ENCODE measurements at places on chromosomes 3 and 15.

GRCh38 chr3:4601892-4602291 lies 108.7 kb downstream of the ITPR1 start:
- DNase-seq = no peak

DNA sequence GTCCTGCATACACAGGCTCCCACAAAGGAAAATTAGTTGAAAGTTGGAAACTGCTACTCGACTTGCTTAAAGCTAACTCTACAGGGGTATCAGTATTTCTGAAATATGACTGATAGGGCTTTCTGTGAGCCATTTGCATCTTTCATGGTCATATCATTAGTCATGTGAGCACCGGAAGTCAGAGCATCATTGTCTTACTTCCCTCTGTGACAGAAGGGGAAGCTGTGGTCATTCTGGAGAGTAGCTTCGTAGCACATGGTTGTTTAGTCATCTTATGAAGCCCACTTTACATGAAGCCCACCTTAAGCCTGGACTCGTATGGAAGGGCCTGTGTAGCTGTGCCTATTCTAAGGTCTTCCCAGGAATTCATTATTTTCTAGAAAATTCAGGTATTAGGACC lies 69.0 kb downstream of the COL6A5 start:
- DNase-seq = no peak

- DNase-seq = no peak
These were observed 333.0 kb upstream of the SEMA6D start for GRCh38 chr15:47384341-47384740.

GRCh38 chr3:58383904-58384303 lies 49.7 kb downstream of the PDHB start:
- DNase-seq = no peak

DNA sequence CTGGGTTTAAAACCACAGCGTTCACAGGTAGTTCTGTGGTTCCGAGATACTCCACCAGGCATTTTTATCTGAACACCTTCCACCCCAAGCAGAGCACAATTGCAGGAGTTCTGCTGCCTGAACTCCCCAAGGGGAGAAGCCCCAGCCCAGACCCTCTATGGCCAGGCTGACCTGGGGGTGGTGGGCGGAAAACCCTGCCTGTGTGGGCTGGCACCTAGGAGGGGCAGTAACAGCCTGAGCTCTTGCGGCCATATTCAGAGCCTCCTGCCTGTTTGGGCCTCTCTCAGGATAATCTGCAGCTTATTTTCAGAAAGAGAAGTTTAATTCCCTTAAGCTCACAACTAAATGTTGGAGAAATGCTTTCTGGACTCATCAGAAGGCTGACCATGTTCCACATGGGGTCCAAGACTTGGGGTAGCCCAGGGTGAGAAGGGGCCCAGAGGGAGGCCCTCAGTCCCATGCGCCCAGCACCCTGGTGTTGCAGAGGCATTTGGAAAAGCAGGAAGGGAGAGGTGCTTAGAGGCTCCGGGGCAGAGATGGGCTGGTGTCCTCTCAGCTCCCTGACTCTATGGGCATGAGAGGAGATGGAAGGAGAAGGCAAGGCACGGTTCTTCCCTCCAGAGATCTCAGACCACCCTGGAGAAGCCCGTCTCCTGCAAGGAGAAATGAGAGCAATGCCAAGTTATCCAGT lies 195.6 kb upstream of the TPM1 start:
- DNase-seq = no peak

GRCh38 chr3:71718072-71718471 lies 7.1 kb downstream of the EIF4E3 start:
- DNase-seq = no peak

- no peak for DNase-seq
These were observed 1.0 kb downstream of the IGSF11 start for GRCh38 chr3:119033393-119034255.

DNA sequence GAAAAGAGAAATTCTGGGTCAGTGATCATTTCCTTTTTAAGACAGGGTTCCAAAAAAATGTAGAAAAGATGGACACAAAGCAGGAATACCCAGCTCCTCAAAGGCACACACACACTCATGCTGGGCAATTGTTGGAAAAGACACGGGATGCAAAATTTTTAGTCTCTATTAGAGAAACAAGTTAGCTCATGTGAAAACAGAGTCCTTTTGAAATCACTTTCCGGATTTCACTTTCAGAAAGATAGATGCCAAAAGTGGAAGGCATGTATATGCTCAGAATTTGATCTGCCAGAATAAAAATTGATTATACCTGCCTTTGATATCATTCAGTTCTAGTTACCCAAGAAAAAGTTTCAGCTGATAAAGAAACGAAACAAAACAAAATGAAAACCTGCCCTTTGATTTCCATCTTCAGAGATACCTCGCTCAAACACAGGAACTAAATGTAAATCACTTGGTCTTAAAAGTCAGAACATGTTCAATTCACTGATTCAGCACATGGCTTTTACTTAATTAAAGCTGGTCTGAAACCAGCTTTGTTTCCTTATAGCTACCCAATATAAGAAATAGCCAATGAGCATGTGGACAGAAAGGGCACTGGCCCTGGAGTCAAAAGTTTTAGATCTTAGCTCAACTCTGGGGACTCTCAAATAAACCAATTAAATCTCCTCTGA lies 52.8 kb downstream of the PLD1 start:
- no peak for DNase-seq

DNA sequence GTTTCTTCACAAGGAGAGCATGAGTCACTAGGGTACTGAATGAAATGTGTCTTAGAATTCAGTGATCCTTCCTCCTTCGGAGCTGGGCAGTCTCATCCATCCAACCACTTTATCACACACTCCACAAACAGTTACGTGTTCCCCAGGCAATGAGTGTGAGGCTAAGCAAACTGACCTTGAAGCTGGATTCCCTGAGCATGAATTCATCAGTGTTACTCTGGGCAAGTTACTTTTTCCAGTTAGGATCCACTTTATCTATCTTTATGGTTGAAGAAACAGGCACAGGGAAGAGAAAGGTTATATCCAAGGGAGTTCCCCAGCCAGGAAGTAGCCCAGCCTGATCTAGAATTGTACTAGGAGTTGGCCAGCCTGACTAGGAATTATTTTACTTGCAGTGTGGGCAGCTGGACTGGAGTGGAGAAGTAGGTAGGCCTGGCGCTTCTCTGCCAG lies 17.1 kb upstream of the GCNT3 start:
- DNase-seq = no peak

- no peak for DNase-seq
These were observed 254.9 kb upstream of the TBL1XR1 start for GRCh38 chr3:177451864-177452830.

DNA sequence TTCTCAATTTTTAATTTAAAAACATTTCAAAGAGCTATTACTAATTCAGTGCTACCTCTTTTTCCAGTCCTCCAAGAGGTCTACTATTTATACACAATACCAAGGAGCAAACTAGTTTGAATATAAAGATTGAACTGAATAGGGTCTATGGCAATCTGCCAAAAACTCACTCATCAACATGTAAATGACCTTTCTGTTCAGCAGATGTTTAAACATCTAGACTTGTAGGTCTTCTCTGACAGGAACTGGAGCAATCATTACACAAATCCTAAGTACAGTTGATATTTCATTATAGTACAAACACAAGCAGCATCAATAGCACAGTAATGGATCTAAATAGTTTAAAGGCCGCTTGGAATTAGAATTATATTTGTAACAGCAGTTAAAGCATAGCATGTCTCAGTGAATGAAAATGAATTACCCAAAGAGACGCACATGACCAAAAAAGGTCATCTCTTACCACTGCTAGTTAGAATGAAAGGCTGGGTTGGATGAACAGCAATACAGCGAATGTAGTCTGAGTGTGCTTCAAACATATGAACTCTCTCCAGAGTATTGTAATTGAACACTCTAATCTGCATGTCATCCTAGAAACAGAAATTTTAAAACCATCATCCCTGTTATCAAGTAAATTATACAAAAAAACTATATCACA lies 10.7 kb downstream of the COPB2 start:
- DNase-seq = no peak
